ENCODE measurements at places on chromosomes 13 and 19.
A peak's percentile ranks its signal among the peaks of the same experiment; 100 is the strongest.

- DNase-seq, result peak; percentile 93
Observed at GRCh38 chr19:18542941-18543813, at the start of gene FKBP8. Gene FKBP8 (minus strand): TSS chr19:18543573. CDS start chr19:18541970, 1,603 bp downstream.

- DNase-seq, result no peak
Observed at GRCh38 chr13:67520886-67521285, 290.8 kb upstream of the PCDH9 start.

DNA sequence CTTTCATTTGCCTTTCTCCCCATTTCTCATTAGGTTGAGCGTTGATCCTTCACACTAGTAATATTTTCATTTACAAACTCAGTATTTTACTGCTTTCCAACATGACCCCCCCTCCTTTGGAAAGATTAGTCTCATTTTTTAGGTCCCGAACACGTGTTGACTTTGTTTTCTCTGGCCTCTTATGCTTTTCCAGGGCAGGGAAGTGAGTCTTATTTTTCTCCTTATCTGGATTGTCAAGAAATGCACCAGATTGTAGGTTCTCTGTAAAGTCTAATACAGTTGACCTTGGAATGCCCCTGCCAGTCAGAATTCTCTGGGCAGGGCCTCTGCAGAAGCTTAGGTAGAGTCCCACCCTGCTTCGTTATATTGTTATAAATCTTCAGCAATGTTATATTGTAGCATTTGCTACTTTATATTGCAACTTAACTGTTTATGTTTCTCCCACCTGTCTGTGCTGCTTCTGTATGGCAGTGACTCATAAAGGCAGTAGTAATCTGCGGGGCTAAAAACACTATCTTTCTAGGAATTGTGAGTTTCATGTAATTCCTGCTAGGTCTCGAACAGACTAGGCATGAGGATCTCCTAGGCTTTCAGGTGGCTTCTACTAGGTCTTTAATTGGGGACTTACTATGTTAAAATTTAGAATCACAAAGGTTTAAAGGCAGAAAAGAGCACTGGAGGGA lies 2.0 kb downstream of the TDRD3 start:
- peak; percentile 12 for DNase-seq

DNA sequence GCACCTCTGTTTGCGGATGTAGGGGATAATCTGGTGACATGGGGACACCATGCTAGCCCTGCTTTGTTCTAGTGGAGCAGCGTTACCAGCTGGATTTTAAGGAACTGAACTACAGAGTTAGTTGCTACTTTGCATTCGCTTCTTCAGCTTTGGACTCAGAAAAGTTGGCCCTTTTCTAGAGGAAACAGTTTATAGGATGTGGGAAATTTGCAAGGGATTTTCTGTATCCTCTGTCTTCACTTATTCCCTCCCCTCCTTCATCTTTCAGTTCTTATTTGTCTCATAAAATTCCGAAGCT lies 2.1 kb downstream of the GATAD2A start:
- no peak for DNase-seq

- DNase-seq, result no peak
Observed at GRCh38 chr13:39588384-39588783, 14.6 kb downstream of the LHFPL6 start.

DNA sequence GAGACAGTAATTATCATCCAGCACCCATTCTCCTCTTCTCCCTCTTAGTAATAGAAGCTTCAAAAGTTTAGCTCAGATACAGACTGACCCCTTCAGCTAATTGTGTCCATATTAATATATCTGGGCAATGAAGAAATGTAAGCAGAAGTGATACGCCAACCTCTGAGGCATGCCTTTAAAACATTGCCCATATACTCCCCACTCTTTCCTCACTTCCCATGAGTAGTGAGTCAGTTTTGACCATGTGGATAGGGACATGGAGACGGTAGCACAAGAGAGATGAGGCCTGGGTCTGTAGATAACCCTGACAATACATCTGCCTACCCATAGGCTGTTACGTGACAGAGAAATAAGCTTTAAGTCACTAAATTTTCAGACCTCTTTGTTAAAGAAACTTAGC lies 147.6 kb downstream of the KCTD12 start:
- DNase-seq, result no peak

DNA sequence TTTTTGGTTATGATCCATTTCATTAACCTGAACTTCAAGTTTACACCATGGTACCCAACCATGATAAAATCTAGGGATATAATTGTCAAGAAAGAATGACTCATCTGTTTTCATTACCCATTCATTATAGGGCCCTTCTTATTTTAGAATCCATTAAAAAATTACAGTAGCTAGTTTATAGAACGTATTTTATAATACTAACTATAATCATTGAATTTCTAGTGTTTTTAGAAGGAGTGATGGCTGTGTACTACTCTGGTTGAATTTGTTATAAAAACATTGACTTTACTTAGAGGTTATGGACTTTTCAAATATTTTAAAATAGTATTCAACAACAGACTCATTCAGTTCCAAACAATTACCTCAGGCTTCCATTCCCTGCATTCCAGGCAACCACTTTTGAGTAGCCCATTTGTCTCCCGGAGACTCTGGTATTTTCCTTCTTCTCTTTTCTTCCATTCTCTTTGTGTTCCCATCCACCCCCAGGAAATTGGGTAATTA lies 71.9 kb upstream of the KLF12 start:
- peak; percentile 76 for DNase-seq

GRCh38 chr19:52938761-52939160 lies 15.5 kb upstream of the ZNF888 start:
- no peak for DNase-seq
